ENCODE measurements at places on chromosomes 16 and 17.

GRCh38 chr16:87534030-87534653 is 41.3 kb upstream of the ZCCHC14 start:
- no peak for DNase-seq

GRCh38 chr17:34249061-34249460 is 6.0 kb upstream of the CCL2 start:
- no peak for DNase-seq

DNA sequence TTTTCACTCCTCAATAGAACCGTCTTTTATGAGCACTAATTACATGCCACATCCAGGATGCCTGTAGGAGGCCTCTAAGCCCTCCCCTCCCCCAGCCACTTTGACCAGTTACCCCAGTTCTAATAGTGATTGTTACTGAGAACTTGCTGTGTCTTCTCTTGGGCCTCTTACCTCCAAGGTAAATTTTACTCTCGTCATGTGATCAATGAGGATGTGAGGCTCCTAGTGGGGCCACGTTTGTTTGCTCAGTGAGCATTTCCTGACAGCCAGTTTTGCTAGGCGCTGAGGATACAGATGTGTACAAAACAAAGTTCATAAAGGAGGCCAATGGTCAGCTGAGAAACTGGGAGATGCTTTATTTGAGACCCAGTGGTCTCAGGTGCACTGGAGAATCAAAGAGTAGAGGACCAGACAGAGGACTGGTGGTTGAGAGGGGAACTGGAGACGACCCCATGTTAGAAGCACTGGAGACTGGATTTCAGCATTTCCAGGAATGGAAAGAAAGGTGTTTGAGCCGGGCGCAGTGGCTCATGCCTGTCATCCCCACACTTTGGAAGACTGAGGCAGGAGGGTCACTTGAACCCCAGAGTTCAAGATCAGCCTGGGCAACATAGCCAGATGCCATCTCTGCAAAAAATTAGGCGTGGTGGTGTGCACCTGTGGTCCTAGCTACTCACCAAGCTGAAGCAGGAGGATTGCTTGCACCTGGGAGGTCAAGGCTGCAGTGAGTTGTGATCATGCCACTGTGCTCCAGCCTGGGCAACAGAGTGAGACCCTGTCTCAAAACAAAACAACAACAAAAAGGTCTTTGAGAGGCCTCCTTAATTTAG is 2.6 kb downstream of the ATP2C2 start:
- no peak for DNase-seq

GRCh38 chr16:77158293-77158692 is 32.7 kb upstream of the MON1B start:
- DNase-seq, result no peak

DNA sequence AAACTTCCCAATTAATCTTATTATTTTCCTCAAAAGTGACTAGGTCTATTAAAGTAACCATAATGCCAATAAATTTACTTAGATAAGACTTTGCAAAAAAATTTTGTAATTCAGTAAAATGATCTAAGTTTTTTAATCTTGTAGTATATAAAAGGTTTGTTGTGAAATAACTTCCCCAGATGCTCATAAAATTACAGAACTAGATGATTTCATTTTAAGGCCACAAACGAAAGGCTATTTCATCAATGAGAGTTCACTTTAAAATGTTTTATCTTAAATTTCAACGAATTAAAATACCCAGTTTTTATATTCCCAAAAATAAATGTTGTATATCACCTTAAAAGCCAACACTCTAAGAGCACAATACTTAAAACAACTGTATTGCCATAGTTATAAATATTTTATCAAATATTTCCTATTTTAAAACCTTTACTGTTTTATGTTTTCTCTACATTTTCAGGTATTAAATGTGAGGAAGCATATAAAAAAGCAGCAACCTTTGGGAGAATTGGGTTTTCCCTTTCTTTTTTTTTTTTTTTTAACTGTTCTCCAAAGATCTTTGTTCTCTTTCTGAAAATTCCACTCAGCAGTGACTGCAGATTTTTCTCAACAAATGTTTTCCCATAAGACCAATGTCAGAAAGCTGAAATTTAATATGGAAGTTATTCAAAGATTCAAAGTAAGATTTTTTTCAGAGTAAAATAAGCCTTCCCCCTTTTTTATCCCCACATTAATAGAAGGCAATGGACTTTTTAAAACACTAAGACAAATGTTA is 169.9 kb downstream of the CYB561 start:
- DNase-seq, result no peak

DNA sequence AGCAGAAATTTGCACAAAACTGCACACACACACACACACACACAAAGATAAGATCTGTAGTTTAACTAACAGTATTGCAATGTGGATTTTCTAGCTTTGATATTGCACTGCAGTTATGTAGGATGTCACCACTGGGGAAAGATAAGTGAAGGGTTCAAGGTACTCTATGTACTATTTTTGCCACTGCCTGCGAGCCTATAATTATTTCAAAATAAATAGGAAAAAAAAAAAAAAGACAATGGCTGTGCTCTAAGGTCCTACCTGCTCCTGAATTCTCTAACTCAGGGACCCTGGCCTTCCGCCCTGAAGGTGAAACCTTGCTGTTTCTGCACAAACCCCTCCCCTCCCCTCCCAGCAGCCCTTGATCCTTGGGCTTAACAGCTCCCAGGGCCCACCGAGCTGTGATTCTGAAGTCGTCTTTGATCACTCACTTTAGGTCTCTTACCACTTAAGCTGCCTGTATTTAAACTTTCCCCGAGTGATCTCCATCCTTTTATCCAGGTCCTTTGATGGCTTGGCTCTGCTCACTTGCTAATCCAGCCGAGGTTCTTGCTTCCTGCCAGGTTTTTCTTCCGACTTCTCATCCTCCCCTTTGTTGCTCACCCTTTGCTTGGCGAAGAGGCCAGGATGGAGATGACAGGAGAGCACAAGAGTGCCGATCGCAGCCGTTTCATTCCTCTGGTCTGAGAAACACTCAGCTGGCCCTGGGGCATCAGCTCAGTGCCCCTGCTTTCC is 37.7 kb downstream of the TMEM114 start:
- no peak for DNase-seq

DNA sequence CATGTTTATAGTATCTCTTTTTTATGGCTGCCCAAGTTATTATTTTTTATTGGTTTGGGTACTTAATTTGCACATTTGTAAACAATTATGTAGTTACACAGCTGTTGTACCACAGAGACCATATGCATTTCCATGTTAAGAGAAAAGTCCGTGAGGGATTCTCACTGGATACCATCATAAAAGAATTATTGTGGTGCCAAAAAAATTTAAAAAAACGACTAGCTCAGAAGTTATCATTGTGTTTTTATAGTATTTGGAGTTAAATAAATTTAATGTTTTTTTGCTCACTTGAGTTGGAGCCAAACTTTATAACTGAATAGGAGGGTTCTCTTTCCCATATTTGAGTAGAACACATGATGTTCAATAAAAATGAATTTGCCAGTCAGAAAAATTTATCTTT is 618.7 kb downstream of the WWOX start:
- DNase-seq, result no peak

- no peak for DNase-seq
Measured at GRCh38 chr17:56011406-56012131, 141.7 kb upstream of the ANKFN1 start.

- DNase-seq, result peak; percentile 75
Measured at GRCh38 chr16:29808219-29808900, 2.0 kb downstream of the MAZ start.

GRCh38 chr16:88977812-88978607 is 1.0 kb upstream of the CBFA2T3 start:
- DNase-seq, result no peak

GRCh38 chr17:74012465-74012864 is 191.0 kb upstream of the RPL38 start:
- peak; percentile 63 for DNase-seq

- DNase-seq, result no peak
Measured at GRCh38 chr16:30374538-30374937, at the start of gene MYL11. TSS of gene MYL11 (plus strand) at chr16:30374802. CDS start at chr16:30374858, 56 bp downstream.

All from activated CD8-positive, alpha-beta memory T cell treated with anti-CD3 and anti-CD28 coated beads, Interleukin-2, amount 10 ng/mL, durations not matched to agents 7 days and 5 days (primary cell).